ENCODE measurements at places on chromosomes 4 and X. TPM values are rescaled to one million over a fixed set of nuclear protein-coding genes. Genes with fewer than 3 reads are reported as not detected.
A peak's percentile ranks its signal among the peaks of the same experiment; 100 is the strongest.

The TLR10 gene
- not detected for total RNA-seq

GRCh38 chr4:55409468-55410171, 13.9 kb downstream of the TMEM165 start:
- H3K36me3 ChIP-seq = peaks cover 32% of the 10 kb centered on the region
- no peaks in the 10 kb centered on the region for H3K27me3 ChIP-seq
- DNase-seq = peak; percentile 36

DNA sequence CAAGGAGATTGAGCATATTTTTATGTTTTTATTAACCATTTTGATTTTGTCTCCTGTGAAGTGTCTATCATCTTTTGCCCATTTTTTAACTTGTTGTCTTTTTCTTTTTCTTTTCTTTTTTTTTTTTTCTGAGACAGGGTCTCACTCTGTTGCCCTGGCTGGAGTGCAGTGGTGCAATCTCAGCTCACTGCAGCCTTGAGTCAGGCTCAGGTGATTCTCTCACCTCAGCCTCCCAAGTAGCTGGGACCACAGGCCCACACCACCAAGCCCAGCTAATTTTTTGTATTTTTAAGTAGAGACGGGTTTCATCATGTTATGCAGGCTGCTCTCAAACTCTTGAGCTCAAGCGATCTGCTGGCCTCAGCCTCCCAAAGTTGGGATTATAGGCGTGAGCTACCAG, 4.6 kb upstream of the ADD1 start:
- peak overlapping the region; percentile 38 for H3K27ac ChIP-seq
- no peaks in the 10 kb centered on the region for H3K27me3 ChIP-seq
- H3K4me1 ChIP-seq = peaks cover 69% of the 10 kb centered on the region
- peaks cover 15% of the 10 kb centered on the region for H3K36me3 ChIP-seq
- no peak for DNase-seq

DNA sequence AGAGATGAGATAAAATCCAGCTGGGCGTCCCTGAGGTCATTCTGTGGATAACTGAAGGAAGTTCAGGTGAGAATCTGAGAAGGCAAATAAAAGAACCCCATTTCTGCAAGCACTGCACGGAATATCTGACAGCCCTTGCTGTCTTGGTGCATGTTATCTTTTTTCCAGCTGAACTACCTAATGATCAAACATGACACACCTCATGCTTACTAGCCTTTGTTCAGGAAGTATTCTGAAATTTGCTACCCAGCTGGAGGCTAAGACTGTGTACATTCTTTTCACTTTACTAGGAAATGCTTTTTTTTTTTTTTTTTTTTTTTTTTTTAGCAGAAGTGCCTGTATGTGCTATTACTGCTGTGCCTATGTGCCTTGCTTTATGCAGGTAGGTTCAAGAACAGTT, 718.1 kb downstream of the SMARCA1 start:
- no peak overlapping the region for H3K4me3 ChIP-seq
- no peaks in the 10 kb centered on the region for H3K27me3 ChIP-seq
- no peak for DNase-seq
- no peaks in the 10 kb centered on the region for H3K36me3 ChIP-seq

- DNase-seq = no peak
- no peaks in the 10 kb centered on the region for H3K27me3 ChIP-seq
- peaks cover 12% of the 10 kb centered on the region for H3K4me1 ChIP-seq
- no peak overlapping the region for H3K27ac ChIP-seq
- H3K36me3 ChIP-seq = no peaks in the 10 kb centered on the region
Measured at GRCh38 chr4:38461342-38461741, 202.7 kb upstream of the KLF3 start.

GRCh38 chr4:76544725-76545124, 109.7 kb downstream of the SHROOM3 start:
- no peak overlapping the region for H3K27ac ChIP-seq
- H3K27me3 ChIP-seq = no peaks in the 10 kb centered on the region
- no peaks in the 10 kb centered on the region for H3K4me1 ChIP-seq
- no peak overlapping the region for H3K4me3 ChIP-seq
- no peak for DNase-seq
- no peaks in the 10 kb centered on the region for H3K36me3 ChIP-seq

The SLC4A4 gene
- total RNA-seq = 0.08 TPM

- no peak for DNase-seq
- no peaks in the 10 kb centered on the region for H3K27me3 ChIP-seq
- no peak overlapping the region for H3K27ac ChIP-seq
- no peaks in the 10 kb centered on the region for H3K36me3 ChIP-seq
- no peaks in the 10 kb centered on the region for H3K4me1 ChIP-seq
Measured at GRCh38 chrX:99909946-99910345, 500.1 kb downstream of the PCDH19 start.

The DUSP9 gene
- total RNA-seq = not detected

DNA sequence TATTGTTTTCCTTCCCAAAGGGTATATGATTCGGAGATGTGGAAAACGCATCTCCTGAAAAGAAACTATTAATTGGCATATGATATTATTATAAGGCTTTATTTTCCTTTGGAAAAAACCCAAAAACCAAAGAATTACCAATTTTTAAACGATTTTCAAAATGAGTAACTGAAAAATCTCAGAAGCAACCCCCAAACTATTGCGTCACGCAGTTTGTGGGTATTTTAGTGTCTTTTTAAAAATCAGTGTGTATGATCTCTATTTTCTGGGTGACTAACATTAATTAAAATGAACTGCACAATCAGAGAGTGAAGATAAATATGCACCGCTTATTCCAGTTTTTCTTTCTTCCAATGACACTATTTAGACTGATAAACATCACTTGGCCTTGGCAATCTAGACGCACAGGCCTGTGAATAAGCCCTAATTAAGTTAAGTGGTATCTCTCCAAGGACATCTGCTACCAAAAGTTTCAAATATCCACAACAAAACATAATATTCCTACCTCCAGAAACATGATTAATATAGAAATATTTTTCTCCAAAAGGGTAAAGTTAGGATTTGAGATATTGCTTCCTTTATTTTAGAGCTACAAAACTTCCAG, 511.5 kb upstream of the FAM241A start:
- H3K4me1 ChIP-seq = no peaks in the 10 kb centered on the region
- H3K36me3 ChIP-seq = no peaks in the 10 kb centered on the region
- no peaks in the 10 kb centered on the region for H3K27me3 ChIP-seq

GRCh38 chr4:184769141-184769765, 35.4 kb upstream of the CENPU start:
- peaks cover 40% of the 10 kb centered on the region for H3K36me3 ChIP-seq
- H3K27ac ChIP-seq = no peak overlapping the region
- H3K4me3 ChIP-seq = no peak overlapping the region
- no peaks in the 10 kb centered on the region for H3K27me3 ChIP-seq
- no peak for DNase-seq
- no peaks in the 10 kb centered on the region for H3K4me1 ChIP-seq

Measured in CD4-positive, alpha-beta T cell (primary cell).